ENCODE measurements at places on chromosomes 11 and 22.

GRCh38 chr11:23519194-23519593 lies 658.9 kb upstream of the CCDC179 start:
- DNase-seq: no peak

- no peak for DNase-seq
These were observed at the start of gene CALCB for GRCh38 chr11:15073361-15074205. Gene CALCB, plus strand, starts transcription at chr11:15073593. Its CDS starts 1,126 bp downstream, at chr11:15074719.

GRCh38 chr22:20441631-20442484 lies 4.2 kb upstream of the SCARF2 start:
- DNase-seq: no peak

- DNase-seq: no peak
These were observed 18.5 kb upstream of the MUC2 start for GRCh38 chr11:1055990-1056771.

DNA sequence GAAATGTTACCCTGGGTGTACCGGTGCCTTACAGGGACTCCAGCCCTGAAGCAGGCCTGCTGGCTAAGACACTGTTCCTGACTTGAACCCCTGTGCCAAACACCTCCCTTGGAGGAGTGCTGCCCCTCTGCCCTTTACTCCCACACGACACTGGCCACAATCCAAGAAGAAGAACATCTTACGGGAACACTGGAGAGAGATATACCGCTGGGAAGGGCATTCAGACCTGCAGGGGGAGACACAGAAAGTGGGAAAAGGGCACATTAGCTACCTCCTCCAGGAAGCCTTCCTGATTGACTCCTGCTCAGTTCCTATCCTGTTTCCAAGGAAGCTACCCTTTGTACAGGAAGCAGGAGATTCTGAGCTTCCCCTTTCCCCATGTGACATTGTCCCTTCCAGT lies 18.7 kb downstream of the TMPRSS13 start:
- DNase-seq: peak; percentile 46

All from coronary artery (tissue), 2 donors.